ENCODE measurements at places on chromosomes 13 and 19.

DNA sequence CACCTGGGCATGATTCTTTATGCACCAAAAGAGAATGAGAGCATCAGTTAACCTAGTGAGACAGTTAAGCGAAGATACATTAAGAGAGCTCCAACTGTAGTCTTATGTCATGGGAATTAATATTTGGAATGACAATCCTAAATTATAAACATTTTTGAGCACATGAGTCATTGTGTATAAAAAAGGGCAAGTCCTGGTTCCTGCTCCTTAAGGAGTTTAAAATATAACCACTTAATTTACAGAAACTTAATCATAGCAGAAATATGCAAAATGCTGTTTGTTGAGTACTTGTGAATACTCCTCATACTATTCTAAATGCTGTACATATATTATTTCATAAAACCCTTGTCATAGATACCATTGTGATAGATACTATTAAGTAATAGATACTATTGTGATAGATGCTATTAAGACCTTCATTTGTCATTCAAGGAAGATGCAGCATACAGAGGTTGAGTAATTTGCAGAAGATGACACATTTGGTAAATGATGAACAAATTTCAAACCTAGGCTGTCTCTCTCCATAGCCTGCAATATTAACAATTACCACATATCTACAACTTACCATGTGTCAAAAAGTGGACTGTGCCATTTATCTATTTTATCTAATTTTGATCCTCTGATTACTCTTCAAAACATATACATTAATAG lies 301.0 kb downstream of the TBC1D4 start:
- no peak for DNase-seq

DNA sequence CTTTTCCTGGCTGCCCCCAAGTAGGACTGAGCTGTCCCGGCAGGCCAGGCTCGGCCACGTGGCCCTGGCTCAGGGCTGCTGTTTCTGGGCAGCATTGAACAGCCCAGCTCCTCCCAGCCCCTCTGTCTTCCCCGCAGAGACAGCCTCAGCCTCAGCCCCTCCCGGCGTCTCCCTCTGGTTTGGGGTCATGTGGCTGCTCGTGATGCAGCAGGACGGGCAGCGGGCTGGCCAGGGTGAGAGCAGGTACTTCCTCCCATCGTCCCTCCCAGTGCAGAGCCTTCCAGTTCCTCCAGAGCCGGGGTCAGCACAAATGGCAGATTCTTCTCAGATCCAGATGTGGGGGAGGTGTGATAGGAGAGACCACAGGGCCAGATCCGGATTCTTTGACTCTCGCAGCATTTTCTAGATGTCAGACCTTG lies 114.6 kb downstream of the KDM4B start:
- no peak for DNase-seq

- DNase-seq: no peak
These were observed 7.2 kb downstream of the DNAJC15 start for GRCh38 chr13:43030548-43030947.

DNA sequence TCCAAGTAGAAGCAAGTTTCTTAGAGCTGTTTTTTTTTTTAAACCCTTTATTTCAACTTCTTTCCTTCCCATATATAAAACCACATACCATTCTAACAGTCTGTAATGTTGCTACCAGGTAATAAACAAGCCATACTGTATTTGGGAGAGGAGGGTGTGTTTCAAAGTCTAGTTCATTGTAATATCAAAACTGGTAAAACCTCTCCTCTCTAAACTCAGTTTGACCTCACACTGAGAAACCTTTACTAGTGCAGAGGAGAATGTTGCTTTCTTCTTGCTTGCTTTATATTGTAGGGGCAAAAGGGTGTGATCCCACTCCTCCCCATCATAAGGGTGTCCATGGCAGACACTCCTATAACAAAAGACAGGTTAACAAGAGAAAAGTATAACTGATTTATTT lies 155.1 kb downstream of the GGACT start:
- DNase-seq: no peak

DNA sequence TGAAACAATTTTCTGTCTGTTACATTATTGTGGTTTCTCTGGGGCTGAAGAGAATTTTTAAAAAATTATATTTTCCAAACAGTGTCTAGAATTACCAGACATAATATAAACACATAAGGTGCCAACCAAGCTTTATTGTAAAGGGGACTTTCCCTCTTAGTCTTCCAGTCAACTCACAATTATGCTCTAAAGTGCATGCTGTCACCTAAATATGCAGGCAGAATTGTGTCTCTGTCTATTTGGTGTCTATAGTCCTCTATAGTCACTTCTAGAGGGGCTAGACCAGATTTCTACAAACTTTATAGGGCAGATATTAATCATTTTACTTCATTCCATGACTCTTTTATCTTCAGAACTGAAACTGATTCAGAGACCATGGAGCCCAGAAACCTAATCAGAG lies 12.8 kb downstream of the ZNF254 start:
- no peak for DNase-seq

- DNase-seq: no peak
These were observed 23.7 kb upstream of the GPR18 start for GRCh38 chr13:99281811-99282263.

- DNase-seq: no peak
These were observed 577.1 kb upstream of the PRR20A start for GRCh38 chr13:56563663-56564062.

GRCh38 chr19:19338082-19338481 lies 17.5 kb downstream of the MAU2 start:
- no peak for DNase-seq

GRCh38 chr13:97266772-97267417 lies 44.8 kb downstream of the MBNL2 start:
- no peak for DNase-seq

DNA sequence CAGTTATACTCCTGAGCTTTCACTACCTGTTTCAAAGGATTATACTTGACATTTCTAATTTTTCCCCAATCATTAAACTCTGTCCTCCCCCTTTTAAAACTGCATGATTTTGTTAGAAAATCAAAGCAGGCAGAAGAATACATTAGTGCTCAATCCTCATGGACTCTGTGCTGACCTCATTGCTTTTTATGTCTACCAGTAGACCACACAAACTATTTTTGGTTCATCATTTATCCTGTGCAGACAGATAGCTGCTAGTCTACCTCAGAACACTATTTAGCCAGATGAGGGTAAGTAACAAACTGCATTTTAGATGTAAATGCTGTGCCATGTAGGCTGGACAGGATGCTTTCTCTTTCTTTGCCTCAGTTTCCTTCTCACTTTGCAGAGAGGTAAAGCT lies 235.9 kb downstream of the DCT start:
- DNase-seq: no peak

DNA sequence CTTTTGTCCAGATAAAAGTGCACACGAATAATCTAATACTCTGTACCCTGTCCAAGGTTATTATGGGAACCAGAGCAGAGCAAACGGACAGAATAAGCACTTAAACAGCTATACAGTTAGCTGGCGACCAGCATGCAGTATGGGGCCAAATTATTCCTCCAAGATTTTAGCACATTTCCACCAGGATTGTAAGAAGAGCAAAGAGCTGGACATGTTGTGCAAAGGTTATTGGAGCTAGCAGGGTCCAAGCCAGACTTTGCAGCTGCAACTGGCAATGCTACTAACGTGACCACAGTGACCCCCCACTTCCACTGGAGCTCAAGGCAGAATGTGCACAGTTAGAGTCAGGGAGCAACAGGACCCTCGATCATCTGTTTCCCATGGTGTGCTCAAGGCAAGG lies 89.9 kb downstream of the COL4A1 start:
- DNase-seq: no peak

Measured in esophagus squamous epithelium (tissue), 5 donors.